Esophagus squamous epithelium (tissue), 5 donors: ENCODE measurements at places on chromosomes 1 and 21.

DNA sequence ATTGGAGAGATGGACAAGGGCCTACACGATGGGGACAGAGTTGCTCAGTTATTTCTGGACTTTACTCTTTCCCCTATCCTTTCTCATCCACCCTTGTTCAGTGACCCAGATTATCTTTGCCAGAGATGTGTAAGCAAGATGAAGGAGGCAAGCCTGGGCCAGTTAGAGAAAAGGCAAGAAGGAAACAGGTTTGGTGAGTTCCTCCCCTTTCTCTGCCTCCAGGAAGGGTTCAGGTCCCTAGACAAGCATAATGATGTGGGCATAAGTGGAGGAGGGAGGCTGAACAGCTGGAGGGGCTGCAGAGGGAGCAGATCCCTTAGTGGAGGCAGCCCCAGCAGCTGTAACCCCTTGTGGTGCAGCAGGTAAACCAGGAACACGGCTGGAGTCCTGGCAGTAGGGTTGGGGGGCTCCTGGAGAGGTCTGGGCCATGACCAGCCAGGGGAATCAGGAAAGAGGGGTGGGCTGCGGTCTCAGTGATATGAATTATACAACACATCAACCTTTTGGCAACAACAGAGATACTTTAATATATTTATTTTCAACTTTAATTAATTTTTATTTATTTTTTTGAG lies 9.2 kb upstream of the CDC42 start:
- DNase-seq, result no peak

DNA sequence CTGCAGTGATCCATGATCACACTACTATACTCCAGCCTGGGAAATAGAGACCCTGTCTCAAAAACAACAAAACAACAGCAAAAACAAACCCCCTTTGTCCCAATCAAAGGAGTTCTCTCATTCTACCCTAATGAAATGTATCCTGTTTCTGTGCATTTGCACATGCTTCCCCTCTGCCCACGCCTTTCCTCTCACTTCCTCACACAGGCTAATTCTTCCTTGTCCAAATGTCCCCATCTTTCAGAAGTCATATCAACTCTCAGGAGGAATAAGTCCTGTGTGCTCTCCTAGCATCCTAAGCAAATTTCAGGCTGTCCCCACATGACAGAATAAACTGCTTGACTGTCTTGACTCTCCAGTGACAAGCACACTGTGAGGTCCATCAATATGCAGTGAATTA lies 8.1 kb upstream of the ATP1B1 start:
- no peak for DNase-seq

GRCh38 chr1:153570874-153571273 lies 5.2 kb upstream of the S100A2 start:
- no peak for DNase-seq

GRCh38 chr1:2384130-2384860 lies 7.1 kb downstream of the MORN1 start:
- no peak for DNase-seq

GRCh38 chr1:189269011-189269410 lies 1208.7 kb downstream of the BRINP3 start:
- DNase-seq, result no peak

DNA sequence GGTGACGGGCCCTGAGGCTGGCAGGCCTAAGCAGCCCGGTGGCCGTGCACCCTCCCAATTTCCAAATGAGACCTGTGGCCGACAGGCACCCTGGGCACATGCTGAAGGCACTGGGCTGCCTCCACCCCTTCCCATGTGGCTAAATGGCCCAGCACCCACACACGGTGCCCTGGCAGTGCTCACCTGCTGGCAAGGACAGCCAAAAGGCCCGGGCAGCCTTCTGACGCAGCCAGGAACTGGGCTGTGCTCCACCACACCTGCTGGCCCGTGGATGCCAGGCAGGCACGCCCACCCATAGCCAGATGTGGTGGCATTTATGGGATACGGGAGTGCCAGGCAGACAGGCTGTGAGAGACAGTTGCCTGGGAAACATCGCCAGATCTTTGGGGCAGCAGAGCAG lies 4.0 kb upstream of the FAAP20 start:
- DNase-seq, result no peak

DNA sequence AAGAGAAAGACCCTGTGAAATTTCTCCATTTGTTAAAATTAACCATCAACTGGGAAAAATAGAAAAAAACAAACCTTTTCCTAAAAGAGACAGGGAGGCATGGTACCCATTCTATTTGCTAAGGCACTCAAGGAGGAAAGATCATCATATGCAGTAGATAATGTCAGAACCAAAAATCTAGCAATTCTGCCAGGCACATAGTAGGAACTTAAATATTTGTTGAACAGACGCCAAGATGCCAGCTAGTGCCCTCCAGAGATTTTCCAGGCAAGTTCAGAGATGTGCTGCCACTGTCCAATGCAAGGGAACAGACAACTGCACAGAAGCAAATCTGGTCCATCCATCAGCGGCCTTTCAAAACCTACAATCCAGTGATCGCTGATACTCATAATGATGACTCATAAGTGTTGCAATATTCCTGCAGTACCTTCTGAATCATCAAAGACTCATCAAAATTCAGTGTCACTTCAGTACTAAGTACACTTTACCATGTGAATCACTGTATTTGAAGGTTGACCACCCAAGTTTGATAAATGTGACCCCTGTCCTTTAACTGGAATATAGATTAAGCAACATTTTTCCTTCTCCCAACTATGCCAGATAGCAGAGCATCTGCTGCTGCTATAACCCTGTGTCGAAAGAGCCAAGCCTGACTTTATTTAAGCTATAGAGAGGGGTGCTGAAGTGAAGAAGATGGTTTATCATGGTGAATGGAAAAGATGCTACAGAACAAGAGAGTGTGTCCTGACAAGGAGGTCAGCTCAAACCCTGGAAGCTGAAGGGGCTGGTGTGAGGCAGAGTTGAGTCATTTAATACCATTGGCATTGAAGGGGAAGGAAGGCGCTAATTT lies 99.1 kb downstream of the MT1HL1 start:
- no peak for DNase-seq

DNA sequence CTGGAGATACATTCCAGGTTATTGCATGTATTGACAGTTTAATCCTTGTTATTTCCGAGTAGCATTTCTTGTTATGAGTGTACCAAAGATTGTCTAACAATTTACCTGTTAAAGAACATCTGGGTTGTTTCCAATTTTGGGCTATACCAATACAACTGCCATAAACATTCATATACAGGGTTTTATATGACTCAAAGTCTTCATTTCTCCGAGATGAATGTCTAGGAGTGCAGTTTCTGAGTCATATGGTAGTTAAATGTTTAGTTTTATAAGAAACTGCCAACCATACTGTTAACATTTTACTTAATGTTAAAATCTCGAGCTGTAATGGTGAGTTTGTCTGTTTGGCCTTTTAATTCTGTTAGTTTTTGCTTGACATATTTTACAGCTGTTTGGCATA lies 10.0 kb downstream of the RAB4A start:
- DNase-seq, result no peak

GRCh38 chr1:169112241-169112640 lies 5.8 kb downstream of the ATP1B1 start:
- no peak for DNase-seq

DNA sequence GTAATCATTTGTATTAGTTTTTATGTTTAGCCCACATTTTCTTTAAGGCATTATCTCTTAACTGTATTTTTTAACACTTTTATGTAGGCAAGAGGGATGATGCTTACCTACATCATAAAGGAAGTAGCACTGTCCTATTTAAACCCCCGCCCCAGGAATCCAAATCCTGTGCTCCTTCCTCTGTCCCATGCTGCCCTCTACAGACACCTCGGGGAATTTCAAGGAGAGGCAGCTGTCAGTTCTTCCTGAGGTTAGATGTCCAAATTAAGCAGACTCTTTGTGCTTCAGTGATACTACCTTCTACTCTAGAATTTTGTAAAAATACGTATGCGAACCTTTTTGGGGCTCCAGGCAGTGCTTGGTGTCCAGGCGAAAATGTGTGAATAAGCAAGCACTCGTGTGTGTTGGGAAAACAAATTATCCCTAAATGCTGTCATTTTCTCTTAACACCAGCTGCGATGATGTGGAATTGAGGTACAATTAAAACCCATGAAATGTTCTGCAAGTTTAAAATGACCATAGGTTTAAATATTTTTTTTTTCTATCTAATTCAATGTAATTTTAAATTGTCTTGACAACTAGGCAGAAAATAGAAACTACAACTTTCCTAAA lies 19.2 kb downstream of the CRCT1 start:
- no peak for DNase-seq

DNA sequence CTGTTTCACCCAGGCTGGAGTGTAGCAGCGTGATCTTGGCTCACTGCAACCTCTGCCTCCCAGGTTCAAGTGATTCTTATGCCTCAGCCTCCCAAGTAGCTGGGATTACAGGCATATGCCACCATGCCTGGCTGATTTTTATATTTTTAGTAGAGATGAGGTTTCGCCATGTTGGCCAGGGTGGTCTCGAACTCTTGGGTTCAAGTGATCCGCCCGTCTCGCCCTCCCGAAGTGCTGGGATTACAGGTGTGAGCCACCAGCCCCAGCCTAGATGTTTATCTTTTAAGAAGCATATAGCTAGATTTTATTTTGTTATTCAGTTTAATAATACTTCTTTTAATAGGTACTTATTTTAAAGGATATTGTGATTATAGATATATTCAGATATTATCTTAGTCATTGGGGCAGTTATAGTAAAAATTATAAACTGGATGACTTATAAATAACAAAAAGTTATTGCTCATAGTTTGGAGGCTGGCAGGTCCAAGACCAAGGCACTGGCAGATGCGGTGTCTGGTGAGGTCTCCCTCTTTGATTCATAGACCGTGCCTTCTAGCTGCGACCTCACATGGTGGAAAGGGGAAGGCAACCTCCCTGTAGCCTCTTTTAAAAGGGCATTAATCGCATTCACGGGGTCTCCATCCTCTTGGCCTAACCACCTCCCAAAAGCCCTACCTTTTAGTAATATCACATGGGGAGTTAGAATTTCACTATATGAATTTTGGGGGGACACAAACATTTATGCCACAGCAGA lies 3.1 kb upstream of the KCNE2 start:
- DNase-seq, result no peak

- no peak for DNase-seq
Measured at GRCh38 chr21:34687745-34688144, 19.0 kb downstream of the CLIC6 start.

- no peak for DNase-seq
Measured at GRCh38 chr21:18989953-18990495, 586.4 kb upstream of the TMPRSS15 start.

- no peak for DNase-seq
Measured at GRCh38 chr1:53366901-53367502, 39.1 kb upstream of the LRP8 start.

DNA sequence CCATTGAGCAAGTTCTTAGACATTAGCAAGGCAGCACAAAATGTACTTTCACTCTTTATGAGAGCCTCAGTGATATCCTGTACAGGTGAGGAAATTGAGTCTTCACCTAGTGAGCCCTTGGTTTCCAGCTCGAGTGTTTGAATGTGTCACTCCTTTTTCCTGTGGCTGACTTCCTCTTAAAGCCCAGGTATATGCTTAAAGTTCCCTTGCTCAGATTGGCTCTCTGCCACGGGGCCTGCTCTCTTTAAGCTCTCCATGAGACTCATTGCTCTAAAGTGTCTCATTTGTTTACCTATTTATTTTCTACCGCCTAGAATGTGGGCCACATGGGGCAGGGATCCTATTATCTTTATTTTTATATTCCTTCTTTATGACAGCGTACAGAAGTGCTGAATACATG lies 324.9 kb downstream of the SIPA1L2 start:
- DNase-seq, result no peak

DNA sequence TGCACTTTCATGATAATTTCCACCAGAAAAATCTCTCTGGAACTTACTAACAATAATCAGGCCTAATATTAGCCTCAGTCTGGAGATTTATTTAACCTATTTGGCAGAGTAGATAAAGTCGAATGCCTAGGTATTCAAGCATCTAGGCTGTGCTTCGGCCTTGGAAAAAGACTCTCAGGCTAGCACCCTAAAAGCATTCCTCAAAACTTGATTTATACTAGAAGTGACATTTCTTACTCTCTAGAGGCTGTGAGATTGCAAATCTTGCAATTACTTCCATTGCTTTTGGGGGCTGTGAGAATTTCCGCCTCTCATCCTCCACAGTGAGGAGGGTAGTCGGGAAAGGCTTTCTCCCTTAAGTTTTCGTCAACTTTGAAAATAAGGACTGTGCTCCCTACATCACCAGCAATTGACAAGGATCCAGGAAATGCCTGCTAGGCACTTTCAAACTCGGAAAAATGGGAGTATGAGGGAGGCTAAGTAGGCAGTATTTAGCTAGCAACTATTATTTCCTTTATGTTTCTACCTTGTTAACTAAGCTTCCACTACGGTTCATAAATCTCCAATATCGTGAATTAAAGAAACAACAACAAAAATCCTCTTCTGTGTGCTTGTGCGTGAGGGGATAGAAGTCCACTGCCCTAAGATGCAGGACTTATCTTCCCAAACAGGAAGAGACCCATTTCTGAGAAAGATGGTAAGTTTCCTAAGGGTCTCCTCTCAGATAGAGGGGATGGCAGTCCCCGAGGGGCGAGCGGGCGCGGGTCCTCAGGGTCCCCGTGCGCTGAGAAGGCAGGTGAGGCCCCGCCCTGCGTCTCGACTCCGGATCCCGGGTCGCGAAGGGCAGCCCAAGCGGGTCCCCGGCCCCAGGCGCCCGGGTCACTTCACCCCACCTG lies 1.1 kb upstream of the LMO4 start:
- DNase-seq, result no peak
